Mesenchymal stem cell (in vitro differentiated cells and primary cell): ENCODE measurements at places on chromosomes 4 and X.
A peak's percentile ranks its signal among the peaks of the same experiment; 100 is the strongest.

DNA sequence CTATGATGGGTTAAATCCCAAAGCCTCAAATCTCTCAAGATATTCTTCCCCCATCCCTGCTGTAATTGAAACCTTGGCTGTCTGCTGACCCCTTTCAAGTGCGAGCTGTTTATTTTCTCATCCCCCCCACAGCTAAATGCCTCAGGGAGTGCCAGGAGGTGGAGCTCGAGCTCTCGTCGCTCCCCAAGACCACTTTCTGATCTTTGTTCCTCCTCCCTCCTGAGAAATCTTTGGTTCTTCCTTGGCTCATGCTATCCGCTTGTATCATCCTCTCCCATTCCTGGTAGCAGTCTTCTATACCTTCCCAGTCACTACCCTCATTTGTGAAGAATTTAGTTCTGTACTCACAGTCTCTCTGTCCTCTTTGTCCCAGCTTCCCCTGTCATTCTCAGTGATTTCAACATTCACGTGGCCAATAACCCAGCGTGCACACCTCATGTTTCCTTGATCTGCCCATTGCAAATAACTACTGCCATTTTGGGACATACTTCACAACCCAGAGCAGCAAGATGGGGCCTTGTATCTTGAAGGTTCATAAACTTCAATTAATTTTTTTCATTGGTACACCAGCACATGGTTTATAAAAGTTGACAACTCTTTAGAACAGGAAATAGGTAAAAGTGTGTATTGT, 9.2 kb upstream of the SLC25A43 start:
- no peak for DNase-seq

DNA sequence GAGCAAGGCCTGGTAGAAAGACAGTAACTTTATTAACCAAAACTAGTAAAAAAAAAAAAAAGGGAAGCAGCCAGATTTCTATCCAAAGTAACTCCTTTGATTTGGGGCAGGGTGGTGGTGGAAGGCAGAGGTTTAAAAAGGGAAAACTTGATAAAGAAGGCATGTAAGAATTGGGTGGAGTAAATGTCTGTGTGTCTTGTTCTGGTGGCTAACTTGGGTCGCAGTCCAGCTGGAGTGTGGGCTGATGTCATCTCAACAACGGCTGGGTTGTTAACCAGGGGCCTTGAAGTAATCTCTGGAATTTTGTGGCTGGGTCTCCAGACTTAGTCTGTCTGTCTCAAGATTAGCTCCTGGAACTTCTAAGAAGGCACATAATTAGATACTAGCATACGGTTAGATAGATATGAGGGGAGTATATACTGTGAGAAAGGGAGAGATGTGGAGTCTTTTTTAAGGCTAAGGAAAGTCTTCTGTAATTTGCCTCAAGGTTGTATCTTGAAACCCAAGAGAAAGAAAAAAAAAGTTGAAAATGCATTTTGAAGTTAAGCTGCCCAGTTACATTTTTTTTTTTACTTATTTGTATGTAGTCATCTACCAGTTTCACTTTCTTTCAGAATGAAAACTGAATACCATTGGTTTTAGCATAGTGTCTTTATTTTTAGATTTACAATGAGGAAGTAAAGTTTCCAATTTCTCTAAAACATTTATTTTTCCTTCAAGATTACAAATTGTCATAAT, 48.3 kb downstream of the MTHFD2L start:
- DNase-seq: peak; percentile 63

DNA sequence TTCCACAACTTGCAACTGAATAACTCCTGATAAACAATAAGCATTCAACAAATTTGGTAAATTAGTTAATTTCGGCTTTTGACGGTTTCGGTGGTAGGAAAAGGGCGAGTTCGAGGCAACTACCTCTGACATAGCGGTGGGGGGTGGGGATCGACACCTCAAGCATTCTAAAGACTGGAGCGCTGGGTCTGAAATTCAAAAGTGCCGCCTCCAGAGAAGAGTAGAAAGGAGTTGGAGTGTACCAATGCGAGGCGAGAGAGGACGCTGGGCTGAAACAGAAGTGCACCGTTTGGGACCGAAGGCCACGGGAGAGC, 725 bp downstream of the SMC1A start:
- no peak for DNase-seq

DNA sequence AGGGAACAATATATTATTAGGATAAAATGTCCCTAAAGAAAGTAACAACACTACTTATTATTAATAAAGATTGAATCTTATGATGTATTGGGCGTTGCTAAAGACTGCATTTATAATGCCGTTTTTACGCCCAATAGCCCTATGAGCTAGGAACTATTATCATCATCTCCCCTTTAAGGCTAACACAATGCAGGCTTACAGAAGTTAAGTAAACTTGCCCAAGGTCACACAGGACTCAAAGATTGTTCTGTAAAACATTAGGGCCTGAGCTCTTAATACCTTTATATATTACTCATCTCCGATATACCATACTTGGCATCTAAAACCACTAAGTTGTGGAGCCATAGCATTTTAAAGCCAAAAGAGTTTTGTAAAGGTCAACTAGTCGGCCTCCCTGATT, 149.5 kb downstream of the FAM13A start:
- DNase-seq: no peak

GRCh38 chrX:66863721-66864120, 224.8 kb upstream of the EDA2R start:
- no peak for DNase-seq

- DNase-seq: peak; percentile 30
These were observed 11.9 kb downstream of the CA5B start for GRCh38 chrX:15749642-15750610.

DNA sequence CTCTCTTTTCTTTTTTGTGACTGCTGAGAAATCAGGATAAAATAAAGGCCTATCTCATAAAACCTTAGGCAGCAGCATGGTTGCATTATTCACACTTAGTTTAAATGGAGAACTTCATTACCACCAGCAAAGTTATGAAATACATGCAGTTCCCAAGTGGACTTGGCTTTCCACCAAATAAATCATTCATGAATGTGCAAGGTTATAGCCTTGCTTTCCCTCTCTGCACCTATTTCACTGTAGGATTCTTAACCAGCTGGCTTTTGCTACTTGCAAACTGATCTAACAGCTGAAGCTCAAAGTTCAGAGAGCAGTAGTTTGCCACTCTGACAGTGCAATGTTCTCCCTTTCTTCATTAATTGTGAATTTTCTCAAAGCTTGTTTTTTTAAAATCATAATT, 140.1 kb upstream of the SMIM31 start:
- no peak for DNase-seq

GRCh38 chrX:42495139-42495538, 282.8 kb downstream of the PPP1R2C start:
- DNase-seq: no peak

- DNase-seq: peak; percentile 52
These were observed 145.8 kb upstream of the ATP6AP2 start for GRCh38 chrX:40434947-40435346.

DNA sequence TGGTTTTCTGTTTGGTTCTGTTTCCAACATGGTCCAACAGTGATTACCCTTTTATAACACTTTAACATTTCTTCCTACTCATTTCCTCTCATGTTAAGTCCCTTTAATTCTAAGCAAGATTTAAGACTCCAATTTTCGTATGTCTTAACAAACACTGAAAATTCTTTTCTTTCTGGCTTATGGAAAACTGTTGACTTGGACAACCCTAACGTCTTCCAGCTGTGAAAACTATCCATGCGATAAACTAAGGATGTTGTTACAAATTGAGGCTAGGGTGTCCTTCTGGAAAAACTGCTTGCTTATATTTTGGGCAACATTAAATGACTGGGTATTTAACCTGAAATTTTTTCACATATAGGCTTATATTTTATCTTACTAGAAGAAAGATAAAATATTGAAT, 33.9 kb upstream of the RTL3 start:
- no peak for DNase-seq

- DNase-seq: peak; percentile 68
These were observed 18.9 kb downstream of the RPS4X start for GRCh38 chrX:72258174-72258573.

DNA sequence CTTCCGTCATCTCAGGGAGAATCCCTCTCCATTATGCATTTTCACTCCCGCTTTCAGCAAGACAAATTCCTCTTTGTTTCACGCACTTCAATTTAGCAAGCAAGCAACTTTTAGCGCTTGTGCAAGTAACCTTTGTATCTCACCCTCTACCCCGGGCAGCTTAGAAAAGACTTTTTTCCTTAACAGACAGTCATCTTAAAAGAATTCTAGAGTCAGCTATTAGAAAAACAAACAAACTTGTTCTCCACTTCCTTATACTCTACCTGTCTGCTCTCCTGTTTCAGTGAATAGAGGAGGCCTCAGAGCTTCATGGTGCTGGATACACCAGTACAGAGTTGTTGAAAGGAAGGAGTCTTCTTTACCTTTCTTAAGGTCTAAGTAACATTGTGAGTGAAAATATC, 12.1 kb downstream of the TIGD2 start:
- DNase-seq: peak; percentile 53
